Calu3 (cell line): ENCODE measurements at places on chromosomes 4 and X. TPM values are rescaled to one million over a fixed set of nuclear protein-coding genes. Genes with fewer than 3 reads are reported as not detected.

Gene CENPI
- total RNA-seq, result 26.1 and 28.1 TPM in 2 replicates

- DNase-seq, result peak; percentile 33
Measured at GRCh38 chr4:242121-242848, 63.0 kb downstream of the ZNF732 start.

DNA sequence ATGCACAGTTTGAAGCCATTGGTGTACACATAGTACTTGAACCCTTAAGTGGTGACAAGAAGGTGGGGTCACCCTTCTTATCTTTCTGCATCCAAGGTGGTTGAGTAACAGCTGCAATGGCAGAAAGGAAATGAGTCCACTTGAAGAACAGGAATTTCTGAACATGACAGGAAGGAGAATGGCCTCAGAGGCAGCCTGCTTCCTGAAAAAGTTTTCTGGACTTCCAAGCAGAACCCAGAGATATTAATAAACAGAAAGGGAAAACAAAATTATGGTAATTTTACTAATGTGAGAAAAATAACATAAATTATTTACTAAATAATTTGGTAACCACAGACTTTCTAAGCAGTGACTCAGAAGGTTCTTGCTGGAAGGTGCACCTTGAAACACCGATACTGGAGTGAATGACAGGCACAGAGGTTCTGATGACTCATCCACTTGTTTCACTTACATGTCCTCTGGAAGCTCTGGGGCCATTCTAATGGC, 119.9 kb upstream of the HS3ST1 start:
- DNase-seq, result peak; percentile 37

GRCh38 chr4:177528620-177529019, 86.4 kb upstream of the AGA start:
- DNase-seq, result no peak

DNA sequence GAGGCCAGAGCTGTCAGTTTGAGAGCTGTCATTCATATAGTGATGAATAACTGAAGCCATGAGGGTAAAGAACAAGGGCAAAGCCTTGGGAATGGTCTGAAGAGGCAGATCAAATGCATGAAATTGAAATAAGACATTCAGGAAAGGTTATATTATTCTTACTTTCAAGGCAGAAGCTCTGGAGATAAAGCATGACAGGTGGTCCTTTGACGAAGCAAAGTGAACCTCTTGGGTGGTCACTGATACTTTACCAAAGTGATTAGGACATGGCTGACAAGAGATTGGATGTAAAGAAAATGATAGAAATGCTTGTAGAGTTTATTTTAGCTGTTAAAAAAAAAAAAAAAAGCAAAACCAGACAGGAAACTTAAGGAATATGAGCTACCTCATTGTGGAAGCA, 634.0 kb upstream of the FTHL17 start:
- DNase-seq, result no peak

DNA sequence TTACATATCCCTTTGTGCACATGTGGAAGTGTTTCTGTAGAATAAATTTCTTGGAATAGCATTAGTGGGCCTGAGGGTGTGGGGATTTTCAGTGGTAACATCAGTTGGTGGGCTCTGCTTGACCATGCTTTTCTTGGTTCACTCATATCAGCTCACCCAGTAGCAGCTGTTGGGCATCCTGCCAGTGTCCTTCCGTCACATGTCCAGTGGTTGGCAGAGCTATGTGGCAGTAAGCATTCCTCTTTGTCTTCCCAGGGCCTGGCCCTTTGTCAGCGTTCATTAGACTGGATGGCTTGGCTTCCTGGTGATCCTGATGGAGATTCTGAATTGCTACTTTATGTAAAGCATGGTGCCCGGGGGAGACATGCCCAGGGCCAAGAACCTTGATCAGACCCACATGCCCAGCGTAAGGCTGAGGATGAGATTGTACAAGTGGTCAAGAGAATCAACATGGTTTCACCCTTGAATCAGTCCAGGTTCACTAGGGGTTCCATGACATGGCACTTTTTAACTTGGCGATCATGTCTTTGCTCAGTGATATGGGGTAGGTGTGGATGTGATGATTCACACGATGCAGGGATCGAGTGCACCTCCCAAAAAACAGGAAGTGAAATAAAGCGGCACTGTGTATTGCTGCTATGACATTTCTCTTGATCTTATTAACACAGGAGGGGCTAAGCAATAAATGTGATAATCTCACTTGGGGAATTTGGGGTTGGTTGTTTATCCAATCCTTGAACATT, 72.1 kb upstream of the IGFBP7 start:
- no peak for DNase-seq

GRCh38 chr4:93825551-93826216, 2.9 kb upstream of the ATOH1 start:
- DNase-seq, result no peak

- DNase-seq, result peak; percentile 9
Measured at GRCh38 chr4:76058888-76059426, 15.6 kb upstream of the ART3 start.

DNA sequence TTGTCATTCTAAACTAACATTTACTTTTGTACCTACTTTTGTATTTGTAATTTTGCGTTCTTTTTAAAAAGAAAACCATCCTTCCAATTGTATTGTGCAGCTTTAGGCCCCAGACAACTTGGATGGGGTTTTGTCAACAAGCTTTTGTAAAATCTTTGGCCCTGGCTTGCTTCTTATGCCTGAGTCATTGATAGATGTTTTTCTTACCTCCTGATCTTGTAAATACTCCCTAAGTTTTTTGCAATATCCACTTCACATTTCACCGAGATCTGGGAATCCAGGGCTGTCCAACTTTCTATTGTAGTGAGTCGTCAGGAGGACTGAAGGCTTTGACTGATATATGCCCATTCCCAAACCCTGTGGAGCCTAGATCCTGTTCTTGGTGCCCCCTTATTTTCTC, 126.9 kb upstream of the GUCY1A1 start:
- DNase-seq, result no peak

Gene EVC
- not detected in 2 replicates for total RNA-seq

DNA sequence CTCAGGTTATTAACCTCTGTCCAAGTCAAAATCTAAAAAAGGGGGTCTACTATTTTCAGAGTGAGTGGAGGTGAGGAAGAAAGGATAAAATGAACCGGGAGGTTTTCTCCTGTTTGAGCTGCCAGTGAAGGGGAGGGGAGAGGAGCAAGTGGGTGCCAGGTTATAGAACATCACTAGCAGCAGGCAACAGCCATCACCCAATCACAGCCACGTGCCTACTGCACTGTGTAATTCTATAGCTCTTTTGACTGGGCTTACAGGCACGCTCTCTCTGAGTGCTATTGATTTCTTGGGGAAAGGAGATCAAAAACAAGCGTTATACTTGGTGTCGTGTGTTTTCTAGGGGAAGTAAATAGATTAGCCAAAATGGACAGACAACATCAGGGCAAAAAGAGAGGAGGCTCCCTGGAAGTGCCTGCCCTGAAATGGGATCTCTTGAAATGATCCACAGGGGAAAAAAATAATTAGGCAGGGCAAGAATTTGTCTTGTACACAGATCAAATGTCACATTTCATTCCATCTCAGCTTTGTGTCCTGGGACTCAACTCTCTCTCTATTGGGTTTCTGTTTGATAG, 300.5 kb upstream of the LCORL start:
- no peak for DNase-seq
